ENCODE measurements at places on chromosomes 13 and 19. TPM values are rescaled to one million over a fixed set of nuclear protein-coding genes. Genes with fewer than 3 reads are reported as not detected.

GRCh38 chr19:35455616-35456201, 7.7 kb downstream of the FFAR2 start:
- no peak for DNase-seq

GRCh38 chr19:45154064-45154827, 6.5 kb downstream of the NKPD1 start:
- DNase-seq, result peak; percentile 72

Gene MBD3L3
- total RNA-seq, result not detected

Gene CLIP3
- total RNA-seq, result 10.9 TPM

All from GM23248 (cell line).